ENCODE measurements at places on chromosomes 2 and 18.

DNA sequence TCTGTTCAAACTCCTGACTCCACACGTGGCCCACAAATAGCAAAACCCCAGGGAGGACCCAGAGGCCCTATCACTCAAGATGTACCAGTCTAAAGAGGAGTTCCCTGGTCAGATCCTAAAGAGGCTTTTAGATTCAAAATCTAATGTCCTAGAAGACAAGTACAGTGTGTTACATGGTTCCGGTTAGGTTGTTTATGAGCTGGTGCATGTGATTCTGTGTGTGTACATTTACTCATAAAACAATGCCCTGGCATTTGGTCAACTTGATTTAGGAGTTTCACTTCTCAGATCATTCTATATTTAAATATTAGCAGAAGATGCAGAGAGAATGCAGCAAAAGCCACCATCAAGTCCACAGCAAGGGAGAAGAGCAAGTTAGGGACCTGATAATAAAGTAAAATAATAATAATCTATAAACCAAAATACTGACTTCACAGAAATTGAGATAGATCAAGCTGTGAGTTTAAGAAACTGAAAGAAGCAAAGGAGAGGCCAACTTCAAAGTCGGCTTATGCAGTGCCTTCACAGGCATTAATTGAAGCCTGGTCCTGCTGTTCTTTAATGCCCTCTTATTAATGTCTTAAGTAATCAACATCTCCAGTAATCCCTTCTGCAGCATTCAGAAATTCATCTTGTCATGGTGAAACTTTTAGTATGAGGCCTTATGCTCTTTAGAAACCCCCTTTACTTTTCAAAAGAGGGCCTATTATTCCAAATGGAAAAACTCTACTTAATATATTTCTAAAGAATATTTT, 4.2 kb upstream of the AP1S3 start:
- no peak for DNase-seq

GRCh38 chr2:239040152-239040761, 192.4 kb downstream of the TWIST2 start:
- DNase-seq = no peak

GRCh38 chr2:100137866-100138570, 4.4 kb downstream of the AFF3 start:
- no peak for DNase-seq

- DNase-seq = no peak
Measured at GRCh38 chr18:45332871-45333270, 282.4 kb upstream of the SLC14A2 start.

GRCh38 chr2:221500501-221501209, 71.4 kb downstream of the EPHA4 start:
- DNase-seq = no peak

DNA sequence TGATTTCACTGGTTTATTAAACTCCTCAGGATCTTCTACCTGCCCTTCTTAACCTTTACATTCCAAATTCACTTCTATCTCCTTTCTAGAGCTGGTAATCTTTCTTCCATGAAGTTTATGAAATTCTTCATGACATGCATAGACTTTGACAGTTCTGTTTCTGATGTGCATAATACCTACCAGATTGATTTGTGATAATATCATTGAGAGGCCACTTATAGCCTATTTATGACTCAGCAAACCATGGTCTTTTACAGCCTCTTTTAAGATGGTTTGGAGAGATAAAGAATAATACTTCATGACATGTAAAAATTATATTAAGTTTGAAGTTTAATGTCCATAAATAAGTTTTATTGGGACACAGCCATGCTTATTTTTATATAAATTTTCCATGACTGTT, 14.0 kb downstream of the SCN2A start:
- no peak for DNase-seq

DNA sequence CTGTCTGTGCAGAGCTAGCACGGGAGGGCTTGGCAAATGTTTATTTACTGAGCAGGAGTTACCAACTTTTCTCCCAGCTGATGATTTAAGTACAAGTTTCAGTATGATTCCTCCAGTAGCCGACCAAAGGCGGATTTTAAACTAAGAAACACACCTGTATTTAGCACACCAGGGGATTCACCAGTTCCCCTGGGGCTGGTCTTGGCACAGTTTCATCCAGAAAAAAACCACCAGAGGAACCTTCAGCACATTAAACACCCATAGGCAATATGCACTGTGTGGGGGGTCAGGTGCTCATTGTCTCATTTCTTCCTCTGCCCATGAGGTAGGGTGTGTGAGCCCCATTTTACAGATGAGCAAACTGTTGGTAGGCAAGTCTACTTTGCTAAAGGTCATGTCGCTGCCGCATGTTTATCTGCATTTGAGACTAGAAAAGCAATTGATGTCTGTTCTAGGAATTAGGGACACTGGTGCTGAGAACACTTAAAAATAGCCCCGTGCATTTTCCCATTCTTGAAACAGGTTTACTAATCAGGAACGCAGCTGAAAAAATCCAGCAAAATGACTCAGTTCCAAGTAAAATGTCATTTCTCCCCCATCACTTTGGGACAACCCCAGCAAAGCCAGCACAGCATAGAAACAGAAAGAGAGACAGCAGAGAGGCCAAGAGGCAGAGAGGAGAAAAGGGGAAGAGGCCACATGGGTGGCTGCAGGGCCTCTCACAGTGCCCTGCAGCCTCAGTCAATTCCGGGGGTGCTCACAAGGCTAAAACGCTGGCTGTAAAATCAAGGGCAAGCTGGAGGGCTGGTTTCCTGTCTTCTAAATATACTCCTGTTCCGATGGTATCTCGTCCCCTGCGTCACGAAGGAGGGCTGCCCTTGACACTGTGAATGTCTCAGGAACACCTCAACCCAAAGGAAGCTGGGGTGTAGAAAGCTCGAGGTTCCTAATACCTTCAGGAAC, 166.8 kb upstream of the ID2 start:
- DNase-seq = peak; percentile 17

DNA sequence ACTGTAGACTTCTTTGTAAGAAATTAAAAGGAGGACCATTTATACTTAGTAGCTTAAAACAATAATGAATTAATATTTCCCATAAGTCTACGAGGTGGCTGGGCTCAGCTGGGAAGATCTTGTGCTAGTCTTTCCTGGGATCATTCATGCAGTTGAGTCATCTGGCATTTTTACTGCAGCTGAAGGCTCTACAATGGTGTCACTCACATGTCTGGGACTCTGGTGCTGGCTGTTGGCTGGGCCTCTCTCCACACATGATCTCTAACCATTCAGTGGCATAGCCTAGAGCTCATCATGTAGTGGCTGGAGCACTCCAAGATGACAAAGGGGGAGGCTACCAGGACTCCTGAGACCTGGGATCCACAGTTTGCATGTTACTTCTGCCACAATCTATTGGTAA, 35.5 kb downstream of the CLASP1 start:
- DNase-seq = no peak

DNA sequence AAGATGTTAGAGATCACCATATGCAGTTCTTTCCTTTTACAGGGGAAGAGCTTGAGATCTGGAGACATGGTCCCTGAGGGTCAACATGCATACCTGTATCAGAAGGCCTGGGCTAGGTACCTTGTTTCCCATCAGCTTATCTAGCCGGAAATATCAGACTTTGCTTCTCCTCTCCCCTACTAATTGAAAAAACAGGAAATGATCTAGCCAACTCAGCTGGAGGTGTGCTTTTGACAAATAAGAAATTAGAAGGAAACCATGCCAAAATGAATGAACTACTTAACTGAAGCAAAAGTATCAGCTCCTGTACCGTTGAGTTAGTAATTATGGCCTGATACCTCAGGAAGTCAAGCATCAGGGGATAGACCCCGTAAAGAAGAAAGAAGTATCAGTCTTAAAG, 20.4 kb downstream of the PKP4 start:
- no peak for DNase-seq

DNA sequence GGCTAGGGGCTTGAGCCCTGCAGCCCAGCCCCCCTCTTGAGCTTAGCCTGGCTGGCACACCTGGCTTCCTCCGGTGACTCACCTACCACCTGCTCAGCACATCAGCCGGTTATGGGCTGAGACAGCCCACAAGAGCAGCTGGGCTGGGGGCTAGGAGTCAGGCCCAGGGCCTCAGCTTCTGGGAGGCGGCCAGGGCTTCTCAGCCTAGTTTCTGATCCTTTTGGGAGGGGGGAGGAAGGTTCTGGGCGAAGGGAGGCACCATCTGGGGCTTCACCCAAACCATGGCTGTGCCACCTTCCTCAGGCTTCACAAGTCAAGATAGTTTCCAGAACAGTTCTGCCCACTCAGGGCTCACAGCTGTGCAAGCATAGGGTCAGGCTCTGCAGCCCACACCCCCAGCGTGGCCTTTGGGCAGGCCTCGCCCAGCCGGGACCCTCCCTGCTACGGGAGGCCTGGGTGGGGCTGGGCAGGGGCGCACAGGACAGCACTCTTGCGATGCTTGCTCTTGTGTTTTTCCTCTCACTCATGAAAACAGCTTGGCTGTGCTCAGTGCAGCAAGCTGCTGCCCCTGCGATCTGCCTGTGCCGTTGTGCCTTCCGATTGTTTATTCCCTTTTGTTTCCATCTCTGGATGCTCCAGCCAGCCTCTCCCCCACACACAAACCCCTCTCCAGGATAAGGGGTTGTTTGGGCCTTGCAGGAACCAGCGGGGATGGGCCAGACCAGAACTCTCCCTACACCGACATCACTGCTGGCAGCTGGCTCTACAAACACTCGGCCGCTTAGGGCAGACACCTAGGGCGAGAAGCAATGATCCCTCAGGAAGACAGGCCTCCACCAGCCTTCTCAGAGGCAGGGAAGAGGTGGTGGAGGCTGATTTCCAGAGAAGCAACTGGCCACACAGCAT, 26.1 kb upstream of the SEMA4C start:
- no peak for DNase-seq

DNA sequence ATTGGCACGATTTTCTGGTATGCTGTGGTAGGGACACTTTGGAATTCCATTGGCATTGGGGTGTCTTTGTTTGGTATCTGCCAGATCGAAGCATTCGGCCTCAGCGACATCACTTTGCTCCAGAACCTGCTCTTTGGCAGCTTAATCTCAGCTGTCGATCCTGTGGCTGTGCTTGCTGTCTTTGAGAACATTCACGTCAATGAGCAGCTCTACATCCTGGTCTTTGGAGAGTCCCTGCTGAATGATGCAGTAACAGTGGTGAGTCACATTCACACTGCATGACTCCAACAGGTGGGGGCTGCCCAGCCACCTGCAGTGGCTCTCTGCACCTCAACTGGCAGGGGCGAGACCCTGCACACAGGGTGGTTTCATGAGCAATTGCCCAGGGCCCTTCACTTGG, 38.4 kb downstream of the SLC9A2 start:
- DNase-seq = no peak

DNA sequence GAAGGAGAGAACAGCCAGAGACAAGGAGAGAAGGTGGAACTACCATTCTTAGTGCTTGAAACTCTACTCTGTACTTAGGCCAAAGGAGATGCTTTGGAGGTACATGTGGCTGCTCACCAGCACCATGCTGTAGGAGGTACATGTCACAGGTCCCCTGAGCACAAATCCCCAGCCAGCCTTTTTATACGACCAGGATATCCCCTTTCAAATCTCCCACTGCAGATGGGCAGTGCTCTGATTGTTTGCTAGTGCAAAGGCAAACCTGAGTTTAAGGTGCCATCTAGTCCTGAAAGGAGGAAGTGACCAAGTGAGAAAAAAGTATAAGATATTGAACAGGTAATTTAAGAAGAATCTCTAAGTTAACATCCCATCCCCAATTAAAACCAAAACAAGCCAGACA, 17.1 kb upstream of the TTC21B start:
- no peak for DNase-seq

DNA sequence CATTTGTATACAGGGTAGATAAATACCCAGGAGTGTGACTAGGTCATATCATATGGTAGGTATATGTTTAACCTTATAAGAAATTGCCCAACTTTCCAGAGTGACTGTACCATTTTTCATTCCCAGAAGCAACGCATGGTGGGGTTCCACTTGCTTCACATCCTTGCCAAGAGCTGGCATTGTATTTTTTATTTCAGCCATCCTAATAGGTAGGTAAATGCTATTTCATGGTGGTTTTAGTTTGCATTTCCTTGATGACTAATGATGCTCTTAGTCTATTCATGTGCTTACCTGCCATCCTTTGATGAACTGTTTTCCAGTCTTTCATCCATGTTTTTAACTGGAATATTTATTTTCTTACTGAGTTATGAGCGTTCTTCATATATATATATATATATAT, 51.9 kb downstream of the MAP4K3 start:
- no peak for DNase-seq

GRCh38 chr2:172442072-172442895, 14.9 kb downstream of the ITGA6 start:
- peak; percentile 19 for DNase-seq

DNA sequence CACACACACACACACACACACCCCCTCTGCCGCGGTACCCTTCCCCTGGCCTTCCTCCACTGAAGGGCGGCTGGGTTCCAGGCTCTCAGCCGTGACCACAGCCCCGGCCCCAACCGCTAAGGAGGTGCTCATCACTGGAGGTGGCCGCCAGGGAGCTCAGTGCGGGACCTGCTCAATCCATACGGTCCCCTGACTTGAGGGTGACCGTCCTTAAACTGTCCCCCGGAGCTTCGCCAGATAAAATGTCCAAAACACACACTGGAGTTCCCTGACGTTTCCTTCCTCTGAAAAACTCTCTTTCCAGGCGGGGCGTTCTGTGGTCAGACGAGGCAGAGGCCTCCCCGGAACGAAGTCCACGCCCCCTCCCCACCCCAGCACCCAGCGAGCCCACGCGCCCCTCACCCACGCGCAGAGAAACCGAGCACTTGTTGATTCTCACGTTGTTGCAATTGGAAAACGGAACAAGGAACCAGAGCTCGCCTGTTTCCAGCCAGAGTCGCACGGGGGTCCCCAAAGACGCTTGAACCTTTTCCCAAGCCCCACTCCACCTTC, 1.4 kb downstream of the MBP start:
- no peak for DNase-seq

DNA sequence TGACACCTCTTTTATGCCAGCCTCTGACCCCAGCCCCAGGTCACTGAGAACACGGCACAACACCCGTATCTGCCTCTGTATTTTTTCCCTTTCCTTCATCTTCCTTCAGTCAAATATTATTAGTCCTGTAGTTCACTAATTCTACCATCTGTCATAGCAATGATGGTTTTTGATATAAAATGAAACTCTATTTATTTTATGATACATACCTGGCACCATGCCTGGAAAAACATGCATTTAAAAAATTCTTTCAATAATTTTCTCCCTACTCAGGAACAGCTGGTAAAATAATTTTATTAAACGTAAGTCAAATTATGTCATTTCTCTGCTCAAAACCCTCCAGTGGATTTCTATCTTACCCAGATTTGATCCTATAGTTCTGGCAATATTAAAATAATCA, 224.7 kb downstream of the CDH7 start:
- DNase-seq = no peak

DNA sequence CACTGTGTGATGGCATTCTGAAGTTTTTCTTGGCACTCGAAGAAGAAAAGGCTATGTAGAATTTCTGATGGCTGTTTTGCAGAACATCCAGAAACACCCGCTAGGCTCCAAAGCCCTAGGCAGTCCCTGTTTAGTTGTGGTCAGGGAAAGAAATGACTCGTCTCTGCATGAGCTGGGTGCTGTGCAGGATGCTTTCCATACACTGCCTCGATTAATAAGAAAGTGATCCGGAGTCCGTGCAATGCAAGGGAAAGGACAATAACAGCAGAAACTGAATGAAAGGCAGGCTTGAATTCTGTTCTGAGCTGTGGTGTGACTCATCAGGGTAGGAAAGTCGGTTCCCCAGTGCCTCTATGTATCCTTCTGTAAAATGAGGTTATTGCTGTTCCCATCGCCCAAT, 18.7 kb downstream of the MAPRE3 start:
- no peak for DNase-seq

- no peak for DNase-seq
Measured at GRCh38 chr2:155815851-155816250, 516.7 kb downstream of the NR4A2 start.

Data from activated T-helper 1 cell treated with anti-CD3 and anti-CD28 coated beads, Interleukin-2, amount 50 U/mL, for 16 hours (primary cell).